ENCODE measurements at places on chromosomes 2 and 18.

DNA sequence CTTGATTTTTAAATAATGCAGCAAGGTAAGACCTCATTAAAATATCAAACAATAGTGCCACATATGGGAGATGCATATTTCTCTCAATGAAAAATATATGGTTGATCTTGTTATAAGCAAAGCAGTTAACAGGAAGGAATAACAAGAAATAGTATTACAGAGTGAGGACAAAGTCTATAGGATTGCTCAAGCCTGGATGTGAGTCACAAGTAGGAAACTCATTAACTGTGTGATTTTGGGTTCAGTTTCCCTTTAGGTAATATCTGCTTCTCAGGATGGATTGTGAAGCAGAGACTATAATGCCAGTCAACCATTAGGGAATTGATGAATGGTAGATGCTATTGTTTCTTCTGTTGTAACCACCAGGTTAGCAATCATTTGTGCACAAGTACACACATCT lies 42.9 kb upstream of the SPHKAP start:
- DNase-seq, result no peak

- DNase-seq, result no peak
These were observed 1.4 kb downstream of the IL36RN start for GRCh38 chr2:113060396-113060795.

DNA sequence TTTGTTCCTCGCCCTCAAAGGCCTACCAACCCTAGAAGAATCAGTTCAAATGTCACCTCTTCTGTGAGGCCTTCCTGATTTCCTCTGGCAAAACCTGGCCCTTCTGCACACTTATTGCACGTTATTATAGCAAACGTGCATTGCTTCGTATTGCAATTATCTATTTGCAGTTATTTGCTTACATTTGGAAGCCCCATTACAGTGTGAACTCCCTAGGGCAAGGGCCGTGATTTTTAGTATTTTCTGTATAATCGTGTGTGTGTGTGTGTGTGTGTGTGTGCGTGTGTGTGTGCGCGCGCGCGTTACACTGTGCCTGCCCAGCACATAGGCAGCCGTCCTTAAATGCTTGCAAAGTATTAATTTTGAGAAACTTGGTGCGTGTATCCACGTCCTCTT lies 460 bp upstream of the SEMA4F start:
- no peak for DNase-seq

DNA sequence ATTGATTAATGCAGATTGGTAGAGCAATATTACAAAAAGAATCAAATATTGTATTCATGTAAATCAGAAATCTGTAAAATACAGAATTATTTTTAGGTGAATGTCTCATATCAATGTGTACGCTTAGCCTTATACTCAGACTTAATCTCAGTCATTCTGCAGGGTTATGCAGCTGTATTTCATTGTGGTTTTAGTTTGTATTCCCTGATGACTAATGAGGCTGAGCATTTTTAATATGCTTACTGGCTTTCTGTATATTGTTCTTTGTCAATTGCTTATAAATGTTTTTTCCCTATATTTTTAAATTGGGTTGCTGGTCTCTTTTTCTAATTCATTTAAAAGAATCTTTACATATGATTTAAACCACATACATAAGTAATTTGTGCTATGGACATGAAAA lies 50.1 kb downstream of the CDH19 start:
- DNase-seq, result no peak

DNA sequence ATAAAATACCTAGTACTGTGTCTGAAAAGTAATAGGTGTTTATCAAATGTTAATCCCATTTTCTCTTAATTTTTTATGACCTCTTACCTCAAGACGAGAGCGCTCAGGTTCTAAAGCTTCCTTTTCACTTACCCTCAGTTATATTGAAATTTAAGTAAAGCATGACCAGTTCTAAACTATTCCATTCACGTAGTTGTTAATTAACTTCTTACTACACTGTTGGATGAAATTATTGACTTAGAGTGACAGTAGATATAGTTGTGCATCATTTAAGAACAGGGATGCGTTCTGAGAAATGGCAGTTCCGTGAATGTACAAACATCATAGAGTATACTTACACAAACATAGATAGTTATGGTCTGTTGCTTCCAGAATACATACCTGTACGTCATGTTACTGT lies 20.1 kb upstream of the HTR2B start:
- DNase-seq, result no peak

- DNase-seq, result no peak
These were observed 405.5 kb downstream of the MEIS1 start for GRCh38 chr2:66840321-66841002.

- DNase-seq, result no peak
These were observed 210.7 kb upstream of the COPS8 start for GRCh38 chr2:236874866-236875481.

DNA sequence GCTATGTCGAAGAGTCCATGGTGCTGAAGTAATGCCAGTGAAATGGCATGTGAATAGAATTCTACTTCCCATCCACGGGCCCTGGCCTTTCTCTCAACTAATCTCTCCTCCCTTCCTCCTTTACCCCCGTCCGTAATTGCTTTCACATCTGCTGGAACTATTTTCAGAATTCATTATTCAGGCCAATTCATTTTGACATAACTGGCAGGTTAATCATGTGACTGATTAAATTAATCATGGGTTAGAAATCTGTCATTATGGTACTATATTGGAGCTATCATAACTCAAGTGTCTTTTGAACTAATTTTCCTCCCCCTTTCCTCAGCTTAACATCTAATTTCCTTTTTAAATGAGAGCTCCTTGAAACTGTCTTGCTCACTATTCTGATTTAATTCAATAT lies 66.9 kb downstream of the ZDBF2 start:
- no peak for DNase-seq

DNA sequence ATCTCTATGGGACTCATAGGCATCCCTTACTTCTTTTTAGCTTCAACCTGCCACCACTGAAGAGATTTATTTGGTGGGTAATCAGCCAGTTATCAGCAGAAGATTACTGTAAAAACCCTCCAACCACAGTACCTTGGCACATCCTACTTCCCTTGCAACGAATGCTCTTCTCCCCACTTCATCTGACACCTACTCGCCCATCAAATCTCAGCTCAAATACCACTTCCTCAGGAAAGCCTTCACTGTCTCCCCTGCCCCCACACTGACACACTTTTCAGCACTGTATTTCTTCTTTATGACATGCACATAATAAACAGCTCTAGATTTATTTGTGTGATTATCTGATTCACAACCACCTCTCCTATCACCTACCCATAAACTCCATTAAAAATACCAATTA lies 3.1 kb downstream of the KDSR start:
- no peak for DNase-seq

- no peak for DNase-seq
These were observed 32.0 kb upstream of the MAP2 start for GRCh38 chr2:209391776-209392401.

DNA sequence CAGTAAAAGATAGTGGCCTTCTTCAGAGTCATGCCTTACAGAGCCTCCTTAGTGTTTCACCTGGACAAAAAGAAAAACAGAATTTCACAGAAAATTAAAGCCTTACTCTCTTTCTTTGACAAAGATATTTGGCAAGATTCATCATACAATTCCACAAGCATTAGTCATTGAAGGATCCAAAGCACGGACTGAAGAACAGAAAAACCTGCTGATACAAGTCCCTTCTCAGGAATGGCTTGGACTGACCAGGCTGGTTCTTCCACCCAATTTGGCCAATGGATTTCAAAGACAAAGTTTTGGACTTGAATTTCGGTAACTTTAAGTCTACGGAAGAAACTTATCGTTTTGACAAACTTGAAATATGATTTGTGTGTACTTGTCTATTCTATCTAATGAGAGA lies 39.1 kb upstream of the GALNT3 start:
- DNase-seq, result no peak

GRCh38 chr2:7119132-7119835 lies 202.1 kb downstream of the RNF144A start:
- no peak for DNase-seq

DNA sequence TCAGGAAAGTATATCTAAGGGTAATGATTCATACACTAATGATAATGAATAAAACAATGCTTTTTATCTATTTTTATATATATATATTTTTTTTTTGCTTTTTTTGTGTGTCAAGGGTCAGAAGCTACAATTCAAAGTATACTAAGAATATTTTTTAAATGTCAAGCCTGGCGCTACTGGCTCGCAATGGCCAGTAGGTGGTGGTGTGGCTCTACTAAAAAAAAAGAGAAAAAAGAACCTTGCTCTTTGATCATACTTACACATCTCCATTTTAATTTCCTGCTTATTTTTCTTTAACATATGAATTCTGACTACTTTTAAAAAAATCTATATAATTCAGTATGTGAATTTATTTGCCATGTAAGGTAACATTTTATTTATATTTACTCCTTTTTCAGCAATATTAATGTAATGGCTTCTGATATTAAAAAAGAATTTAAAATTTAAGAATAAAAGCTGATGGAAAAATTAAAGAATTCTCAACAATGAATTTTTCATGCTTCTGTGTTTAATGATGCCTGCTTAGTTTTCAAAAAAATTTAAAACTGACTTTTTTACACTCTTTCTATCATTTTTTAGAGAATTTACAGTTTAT lies 232.9 kb downstream of the GULP1 start:
- DNase-seq, result peak; percentile 22

DNA sequence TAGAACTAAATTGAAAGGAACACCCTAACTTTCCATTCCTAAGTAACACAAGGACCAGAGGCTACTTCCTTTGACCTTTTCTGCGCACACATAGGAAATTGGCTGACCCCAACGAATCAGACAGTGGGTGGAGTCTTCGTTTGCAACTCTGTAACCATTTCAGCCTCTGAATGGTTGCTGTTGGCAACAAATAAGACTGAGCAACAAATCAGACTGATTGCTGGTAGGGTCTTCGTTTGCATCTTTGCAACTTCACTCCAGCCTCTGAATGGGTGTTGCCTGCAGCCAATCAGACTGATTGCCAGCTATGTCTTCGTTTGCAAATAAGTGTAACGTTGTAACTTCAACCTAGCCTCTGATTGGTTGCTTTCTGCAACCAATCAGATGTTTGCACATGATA lies 34.6 kb downstream of the USP40 start:
- DNase-seq, result no peak

- DNase-seq, result no peak
These were observed 1.0 kb upstream of the ZEB2 start for GRCh38 chr2:144520756-144521487.

- no peak for DNase-seq
These were observed 416.8 kb downstream of the CMPK2 start for GRCh38 chr2:6448893-6449292.

GRCh38 chr2:135818937-135819610 lies 17.9 kb downstream of the LCT start:
- peak; percentile 21 for DNase-seq

DNA sequence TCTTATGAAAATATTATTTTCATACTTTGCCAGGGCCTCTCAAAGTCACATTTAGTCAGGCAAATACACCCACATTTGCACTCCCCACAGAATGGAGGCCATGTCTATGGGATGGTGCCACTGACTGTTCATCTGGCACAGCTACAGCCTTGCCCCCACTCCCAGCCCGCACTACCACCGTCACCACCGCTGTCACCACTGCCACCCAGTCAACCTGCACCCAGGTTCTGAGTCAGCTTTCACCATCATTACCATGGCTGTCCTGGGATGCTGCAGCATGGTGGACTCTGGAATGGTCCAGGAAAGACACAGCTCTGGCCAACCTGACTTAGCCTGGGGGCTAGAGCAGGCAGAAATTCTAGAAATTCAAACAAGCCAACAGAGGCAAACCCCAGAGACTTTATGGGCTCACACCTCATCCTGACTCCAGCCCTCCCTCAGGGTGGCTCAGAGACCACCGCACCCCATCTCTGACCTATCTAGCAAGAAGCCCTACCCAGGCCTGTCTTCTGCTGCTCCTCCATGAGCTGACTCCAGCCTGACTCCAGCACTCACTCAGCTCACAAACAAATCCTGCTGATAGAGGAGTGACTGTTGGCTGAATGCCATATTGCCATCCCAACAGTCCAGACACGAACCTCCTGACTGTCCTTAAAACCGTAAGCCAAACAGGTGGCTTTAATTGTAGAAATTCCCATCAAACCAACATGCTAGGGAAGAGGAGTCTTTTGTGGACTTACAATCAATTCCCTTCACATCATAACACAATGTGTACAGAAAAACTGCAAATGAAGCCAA lies 28.0 kb downstream of the DNER start:
- DNase-seq, result no peak

GRCh38 chr2:74876081-74876886 lies 42.4 kb downstream of the HK2 start:
- DNase-seq, result no peak

DNA sequence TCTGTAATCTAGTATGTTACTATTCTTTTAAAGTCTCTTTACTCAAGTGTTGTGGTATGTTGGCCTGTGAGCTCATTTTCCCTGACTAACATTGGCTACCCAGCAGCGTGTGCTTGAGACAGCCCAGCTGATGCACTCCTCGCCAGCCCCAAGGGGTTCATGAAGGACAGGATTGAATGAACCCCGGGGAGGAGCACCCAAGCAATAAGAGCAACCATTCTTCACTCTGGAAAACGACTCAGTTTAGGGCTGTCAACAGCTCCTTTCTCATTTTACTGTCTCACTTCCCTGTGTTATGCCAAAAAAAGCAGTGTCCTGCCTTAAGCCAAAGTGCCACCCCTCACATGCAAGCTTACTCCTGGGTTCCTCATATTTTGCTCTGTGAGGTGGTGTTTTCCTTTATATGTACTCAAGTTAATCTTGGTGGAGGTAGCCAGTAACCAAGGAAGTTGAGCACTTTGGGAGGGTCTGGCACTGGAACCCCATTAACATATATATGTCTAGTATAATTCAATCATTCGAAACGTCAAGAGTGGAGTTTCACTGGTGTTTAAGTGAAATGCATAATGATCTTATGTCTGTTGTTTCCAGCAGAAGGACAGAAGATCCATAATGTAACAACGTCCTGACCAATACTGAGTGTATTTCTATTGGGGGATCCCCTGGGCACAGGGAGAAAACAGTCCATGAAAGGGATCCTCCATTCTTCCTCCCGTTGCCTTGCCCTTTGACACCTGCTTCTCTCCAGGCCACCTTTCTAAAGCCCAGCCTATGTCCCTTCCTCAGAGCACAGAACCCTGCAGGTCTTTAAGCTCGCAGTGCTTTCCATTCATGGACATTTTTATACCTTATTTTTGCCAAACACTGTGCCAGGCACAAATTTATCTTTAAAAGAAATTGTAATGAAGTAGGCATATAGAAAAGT lies 43.2 kb downstream of the ATIC start:
- no peak for DNase-seq

- DNase-seq, result no peak
These were observed 136.5 kb downstream of the NR4A2 start for GRCh38 chr2:156196031-156196430.
